ENCODE measurements at places on chromosomes 5 and 9.

DNA sequence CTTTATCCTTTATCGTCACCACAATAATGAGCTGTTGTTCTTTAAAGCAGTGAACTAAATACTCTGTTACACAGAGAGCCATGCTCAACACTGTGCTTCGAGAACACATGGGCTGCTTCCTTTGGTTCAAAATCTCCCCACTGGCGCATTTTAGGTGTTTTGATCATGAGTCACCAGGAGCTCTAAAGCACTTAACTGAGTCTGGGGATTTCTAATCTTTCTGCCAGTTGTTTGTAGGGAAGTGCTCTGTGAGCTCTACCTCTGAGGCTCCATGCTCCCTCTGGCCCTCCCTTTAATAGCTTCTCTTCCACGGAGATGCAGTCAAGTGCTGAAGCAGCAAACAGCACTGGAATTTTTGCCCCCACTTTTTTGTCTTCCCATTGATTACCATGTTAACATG, 17.0 kb downstream of the ERAP2 start:
- H3K4me1 ChIP-seq: no peaks in the 10 kb centered on the region
- H3K27me3 ChIP-seq: no peaks in the 10 kb centered on the region
- no peak overlapping the region for H3K4me3 ChIP-seq
- no peak overlapping the region for H3K27ac ChIP-seq
- H3K36me3 ChIP-seq: peaks cover 90% of the 10 kb centered on the region

DNA sequence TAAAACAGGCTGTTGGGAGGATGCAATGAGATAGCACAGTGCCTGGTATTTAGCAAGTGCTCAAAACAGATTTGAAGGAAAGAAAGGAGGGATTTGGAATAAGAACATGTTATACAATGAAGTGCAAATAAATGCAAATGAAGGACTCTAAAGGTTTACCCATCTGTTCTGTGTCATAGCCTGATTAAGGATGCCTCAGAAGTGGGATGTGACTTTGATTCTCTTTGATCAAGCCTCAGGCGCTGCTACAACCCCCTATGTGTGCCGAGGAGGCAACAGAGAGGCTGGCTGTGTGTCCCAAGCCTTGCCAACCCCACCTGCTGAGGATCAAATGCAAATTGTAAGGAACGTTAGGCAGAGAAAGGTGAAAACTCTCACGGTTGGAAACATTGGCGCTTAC, 27.2 kb downstream of the GGTA1 start:
- H3K27me3 ChIP-seq: no peaks in the 10 kb centered on the region
- H3K4me3 ChIP-seq: no peak overlapping the region
- H3K27ac ChIP-seq: no peak overlapping the region
- no peaks in the 10 kb centered on the region for H3K4me1 ChIP-seq
- no peaks in the 10 kb centered on the region for H3K36me3 ChIP-seq

GRCh38 chr5:162248107-162248713, 180.6 kb downstream of the GABRG2 start:
- no peak overlapping the region for H3K27ac ChIP-seq
- no peak overlapping the region for H3K4me3 ChIP-seq
- no peak for DNase-seq

GRCh38 chr5:127136908-127137307, 63.6 kb upstream of the C5orf63 start:
- H3K4me3 ChIP-seq: no peak overlapping the region
- H3K27me3 ChIP-seq: no peaks in the 10 kb centered on the region
- H3K36me3 ChIP-seq: no peaks in the 10 kb centered on the region
- no peaks in the 10 kb centered on the region for H3K4me1 ChIP-seq

DNA sequence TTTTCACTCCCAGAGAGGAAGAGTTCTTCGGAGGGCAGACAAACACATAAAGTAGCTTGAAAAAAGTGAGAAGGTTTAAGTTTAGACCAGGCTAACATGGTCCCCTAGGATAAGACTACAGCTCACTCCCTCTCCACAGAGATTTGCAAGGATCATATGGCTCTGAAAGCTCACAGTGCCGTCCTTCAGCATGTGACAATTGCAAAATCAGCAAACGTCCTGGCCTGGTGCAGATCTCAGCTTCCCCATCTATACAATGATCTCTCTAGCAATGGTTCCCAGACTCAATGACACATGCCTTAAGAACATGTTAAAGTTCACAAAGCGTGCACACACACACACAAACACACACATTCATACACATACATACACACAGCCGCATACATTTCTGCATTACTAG, 327.6 kb downstream of the ACTL7B start:
- no peaks in the 10 kb centered on the region for H3K27me3 ChIP-seq
- H3K36me3 ChIP-seq: no peaks in the 10 kb centered on the region
- H3K4me3 ChIP-seq: no peak overlapping the region
- no peak for DNase-seq
- H3K27ac ChIP-seq: no peak overlapping the region
- H3K4me1 ChIP-seq: no peaks in the 10 kb centered on the region

DNA sequence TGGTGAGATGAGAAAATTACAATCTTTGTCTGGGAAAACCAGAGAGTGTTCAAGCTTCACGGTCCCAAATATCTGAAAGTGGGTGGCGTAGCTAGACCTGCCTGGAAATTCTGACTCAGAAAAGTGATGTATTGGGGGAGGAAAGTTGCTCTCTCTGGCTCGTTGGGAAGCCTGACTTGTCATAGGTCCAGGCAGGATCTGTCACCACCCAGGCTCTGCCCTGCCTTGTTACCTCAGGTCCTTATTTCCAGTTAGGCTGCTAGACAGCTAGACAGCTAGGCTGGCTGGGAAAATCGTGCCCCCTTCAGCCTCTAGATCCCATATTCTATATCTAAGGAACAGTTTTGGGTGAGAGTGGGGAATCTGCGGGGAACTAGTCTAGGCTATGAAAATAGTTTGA, 41.0 kb upstream of the HCN1 start:
- no peaks in the 10 kb centered on the region for H3K27me3 ChIP-seq
- H3K4me3 ChIP-seq: no peak overlapping the region
- no peak for DNase-seq
- no peaks in the 10 kb centered on the region for H3K36me3 ChIP-seq
- no peaks in the 10 kb centered on the region for H3K4me1 ChIP-seq

GRCh38 chr5:126499278-126499677, 76.1 kb downstream of the GRAMD2B start:
- H3K4me1 ChIP-seq: peaks cover 2% of the 10 kb centered on the region
- H3K27me3 ChIP-seq: no peaks in the 10 kb centered on the region
- H3K27ac ChIP-seq: no peak overlapping the region
